ENCODE measurements at places on chromosomes 7 and 10. TPM values are rescaled to one million over a fixed set of nuclear protein-coding genes. Genes with fewer than 3 reads are reported as not detected.
A peak's percentile ranks its signal among the peaks of the same experiment; 100 is the strongest.

TCERG1L gene
- total RNA-seq, result not detected

MBLAC1 gene
- total RNA-seq, result 5.6 TPM

MYPN gene
- total RNA-seq, result 0.79 TPM

IFIT1B gene
- total RNA-seq, result not detected

NRF1 gene
- total RNA-seq, result 21.5 TPM

TMEM176B gene
- total RNA-seq, result 369 TPM

- DNase-seq, result no peak
Observed at GRCh38 chr7:66899552-66900280, 21.3 kb upstream of the TMEM248 start.

GRCh38 chr7:114062810-114063209 is 144.0 kb upstream of the PPP1R3A start:
- DNase-seq, result peak; percentile 37

Measured in transverse colon (tissue), 4 donors.